Iris pigment epithelial cell (primary cell): ENCODE measurements at places on chromosomes 3 and 15.

DNA sequence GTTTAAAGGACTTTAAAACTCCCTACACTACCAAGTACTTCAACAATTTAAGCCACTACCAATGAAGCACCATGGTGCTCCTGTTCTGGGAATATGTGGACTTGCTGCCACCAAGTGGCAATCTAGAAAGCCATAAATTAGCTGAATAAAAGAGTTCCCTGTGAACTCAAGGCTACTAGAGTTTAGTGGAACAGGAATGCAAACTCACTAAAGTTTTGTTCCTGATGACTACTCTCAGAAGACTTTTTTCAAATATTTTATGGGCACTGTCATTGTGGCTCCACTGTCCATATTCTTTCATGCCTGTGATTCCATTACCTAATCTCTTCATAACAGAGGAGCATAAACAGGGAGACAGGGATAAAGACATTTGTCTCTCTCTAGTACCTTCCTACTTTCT, 63.9 kb downstream of the TMCC1 start:
- DNase-seq: peak; percentile 93

GRCh38 chr3:29430558-29430971, 149.7 kb downstream of the RBMS3 start:
- DNase-seq: peak; percentile 76

DNA sequence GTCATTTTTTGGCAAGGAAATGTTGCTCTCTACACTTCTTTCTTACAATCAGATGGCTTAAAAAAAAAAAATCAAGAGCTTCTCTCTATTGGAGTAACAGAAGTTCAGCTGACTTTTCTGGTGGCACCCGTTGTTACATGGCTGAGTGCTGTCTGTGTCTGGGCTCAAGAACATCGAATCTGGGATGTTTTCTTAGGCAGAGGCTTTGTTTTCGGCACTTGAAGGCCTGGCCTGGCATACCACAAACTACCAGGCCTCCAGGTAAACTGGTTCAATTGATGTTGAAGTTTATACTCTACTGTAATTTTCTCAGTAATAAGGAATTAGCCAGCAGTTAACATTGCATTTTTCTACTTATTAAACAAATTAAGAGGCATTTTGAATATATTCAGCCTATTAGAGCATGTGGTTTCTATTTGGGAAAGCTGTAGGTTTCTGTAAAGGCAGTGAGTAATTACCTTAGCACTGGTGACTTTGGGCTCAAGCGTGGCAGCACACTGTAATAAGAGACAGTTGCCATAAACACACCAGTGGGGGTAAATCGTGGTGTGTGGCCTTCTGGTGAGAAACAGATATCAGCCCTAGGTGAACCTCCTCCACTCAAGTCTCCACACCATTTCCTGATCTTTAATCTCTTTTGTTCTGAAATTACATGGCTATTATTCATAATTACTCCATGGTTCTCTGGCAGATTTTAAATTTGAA, 544.7 kb downstream of the MECOM start:
- peak; percentile 73 for DNase-seq

GRCh38 chr3:15107075-15107947, 8.4 kb upstream of the RBSN start:
- DNase-seq: no peak

- DNase-seq: peak; percentile 59
These were observed 36.4 kb downstream of the FAM3D start for GRCh38 chr3:58630076-58630709.

- DNase-seq: peak; percentile 21
These were observed 501 bp downstream of the NDN start for GRCh38 chr15:23686466-23687142.

- no peak for DNase-seq
These were observed 19.4 kb upstream of the ALPK3 start for GRCh38 chr15:84797801-84798200.

GRCh38 chr15:28957606-28958498, 72.1 kb downstream of the APBA2 start:
- DNase-seq: no peak

GRCh38 chr15:31130576-31131237, 29.2 kb upstream of the TRPM1 start:
- DNase-seq: no peak

DNA sequence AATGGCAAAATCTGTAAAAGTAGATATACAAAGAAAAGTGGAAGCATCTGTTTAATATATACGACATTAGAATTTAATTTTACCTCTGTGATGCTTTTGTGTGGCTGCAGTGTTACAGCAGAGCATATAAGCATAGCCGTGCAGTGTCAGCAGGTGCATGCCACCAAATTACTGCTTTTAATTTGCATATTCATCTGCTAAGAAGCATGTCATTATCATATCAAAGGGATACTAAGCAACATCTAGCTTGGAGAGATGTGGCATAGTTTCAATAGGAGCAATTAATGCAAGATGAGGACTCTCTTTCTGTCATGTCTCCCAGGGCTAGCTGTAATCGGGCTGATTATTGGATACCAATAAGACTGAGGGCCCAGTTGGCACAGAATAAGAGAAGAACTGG, 214.4 kb upstream of the SOX2 start:
- no peak for DNase-seq

GRCh38 chr15:80854104-80854503, 74.9 kb downstream of the CEMIP start:
- DNase-seq: no peak

- no peak for DNase-seq
These were observed 3.7 kb upstream of the ACKR4 start for GRCh38 chr3:132593241-132593946.

GRCh38 chr3:133943031-133943535, 47.4 kb upstream of the RAB6B start:
- no peak for DNase-seq

DNA sequence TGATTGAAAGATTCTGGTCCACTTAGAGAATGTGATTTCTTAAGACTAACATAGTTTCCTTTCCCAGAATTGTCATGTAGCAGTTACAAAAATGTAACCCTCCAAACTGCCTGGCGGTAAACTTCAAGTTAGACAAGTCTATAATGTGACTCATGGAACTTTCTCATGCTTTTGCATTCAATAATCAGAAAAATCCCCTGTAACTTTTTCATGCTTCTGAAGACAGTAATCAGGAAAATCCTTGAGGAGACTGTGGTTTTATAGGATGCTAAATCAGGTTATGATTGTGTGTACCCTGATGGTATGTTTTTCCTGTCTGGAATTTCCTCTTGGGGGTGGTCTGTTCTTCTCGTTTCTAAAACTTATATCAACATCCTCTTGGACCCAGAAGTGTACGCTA, 74.0 kb upstream of the RARB start:
- DNase-seq: peak; percentile 78
